Iris pigment epithelial cell (primary cell): ENCODE measurements at places on chromosomes 12 and 14.
A peak's percentile ranks its signal among the peaks of the same experiment; 100 is the strongest.

- DNase-seq, result peak; percentile 41
Observed at GRCh38 chr14:95388699-95389098, 69.0 kb upstream of the CLMN start.

DNA sequence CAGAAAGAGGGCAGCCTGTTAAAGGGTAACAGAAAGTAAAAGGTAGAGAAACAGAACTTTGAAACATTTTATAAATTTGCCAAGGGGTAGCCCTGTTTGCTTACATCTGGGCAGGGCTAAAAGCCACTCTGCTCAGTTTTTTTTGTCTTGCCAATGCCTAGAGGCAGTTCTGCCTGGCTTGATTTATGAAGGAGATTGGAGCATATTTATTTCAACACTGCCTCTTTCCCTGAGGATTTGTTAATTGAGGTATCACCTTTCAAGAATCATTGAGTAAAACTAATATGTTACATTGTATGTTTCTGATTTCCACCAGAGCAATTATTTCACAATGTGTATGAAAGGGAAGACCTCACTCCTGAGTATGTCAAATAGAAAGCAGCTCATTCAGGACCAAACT, 160.8 kb downstream of the GXYLT1 start:
- no peak for DNase-seq

- no peak for DNase-seq
Observed at GRCh38 chr14:96088481-96088880, 49.3 kb downstream of the C14orf132 start.

GRCh38 chr14:66746316-66747006, 238.5 kb downstream of the GPHN start:
- DNase-seq, result peak; percentile 74

DNA sequence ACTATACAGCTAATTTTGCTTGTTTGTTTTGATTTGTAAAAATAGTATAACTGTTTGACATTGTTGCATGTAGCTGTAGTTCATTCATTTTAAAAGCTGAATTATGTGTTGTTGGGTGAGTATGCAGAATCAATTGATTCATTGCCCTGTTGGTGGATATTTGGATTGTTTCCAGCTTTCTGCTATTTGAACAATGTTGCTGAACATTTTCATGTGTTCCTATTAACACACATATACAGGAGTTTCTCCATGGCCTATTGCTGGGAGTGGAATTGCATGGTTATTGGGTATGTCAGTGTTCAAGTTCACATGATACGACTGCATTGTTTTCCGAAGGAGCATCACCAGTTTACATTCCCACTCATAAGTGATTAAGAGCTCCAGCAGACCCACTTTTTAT, 75.3 kb downstream of the SRGAP1 start:
- DNase-seq, result peak; percentile 52

DNA sequence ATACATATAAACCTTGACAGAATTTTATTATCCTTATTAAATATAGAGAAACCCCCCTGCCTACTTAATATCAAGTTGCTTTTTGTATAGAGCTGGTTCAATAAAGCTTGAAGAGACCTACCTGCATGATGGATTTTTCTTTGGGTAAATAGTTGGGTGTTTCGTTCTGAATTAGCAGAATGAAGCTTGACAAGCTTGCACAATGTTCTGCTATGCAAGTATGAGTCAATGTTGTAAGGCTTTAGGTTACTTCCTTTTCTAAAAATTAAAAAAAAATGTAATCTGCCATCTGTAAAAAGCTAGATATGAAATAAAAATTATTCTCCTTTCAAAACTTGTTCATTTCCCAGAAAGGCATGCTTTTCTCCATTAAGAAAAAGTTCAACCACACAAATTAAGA, 1662.6 kb upstream of the SEL1L start:
- DNase-seq, result peak; percentile 55

DNA sequence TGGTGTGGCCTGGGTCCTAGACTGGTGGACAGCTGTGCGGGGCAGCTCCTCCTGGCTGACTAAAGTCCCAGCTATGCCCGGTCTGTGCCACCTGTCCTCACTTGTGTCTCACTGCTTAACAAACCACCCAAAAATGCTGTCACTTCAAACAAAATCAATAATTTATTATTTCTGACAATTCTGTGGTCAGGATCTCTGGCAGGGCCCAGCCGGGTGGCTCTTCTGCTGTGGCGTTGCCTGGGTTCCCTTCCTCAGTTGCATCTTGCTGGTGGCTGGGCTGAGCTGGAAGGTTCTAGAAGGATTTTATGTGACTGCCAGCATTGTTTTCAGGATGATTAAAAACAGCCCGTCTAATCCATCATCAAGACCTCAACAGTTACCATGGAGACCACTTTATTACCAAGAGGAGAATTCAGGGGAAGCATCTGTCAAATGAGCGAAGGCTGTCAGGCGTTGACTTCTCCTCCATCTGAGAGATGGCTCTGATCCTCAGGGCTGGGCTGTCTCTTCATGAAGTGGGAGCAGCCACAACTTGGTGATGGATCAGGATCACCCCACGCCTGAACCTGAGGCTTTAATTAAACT, 280.6 kb upstream of the SFSWAP start:
- no peak for DNase-seq

GRCh38 chr14:60805841-60806430, 71.4 kb downstream of the MNAT1 start:
- peak; percentile 58 for DNase-seq

DNA sequence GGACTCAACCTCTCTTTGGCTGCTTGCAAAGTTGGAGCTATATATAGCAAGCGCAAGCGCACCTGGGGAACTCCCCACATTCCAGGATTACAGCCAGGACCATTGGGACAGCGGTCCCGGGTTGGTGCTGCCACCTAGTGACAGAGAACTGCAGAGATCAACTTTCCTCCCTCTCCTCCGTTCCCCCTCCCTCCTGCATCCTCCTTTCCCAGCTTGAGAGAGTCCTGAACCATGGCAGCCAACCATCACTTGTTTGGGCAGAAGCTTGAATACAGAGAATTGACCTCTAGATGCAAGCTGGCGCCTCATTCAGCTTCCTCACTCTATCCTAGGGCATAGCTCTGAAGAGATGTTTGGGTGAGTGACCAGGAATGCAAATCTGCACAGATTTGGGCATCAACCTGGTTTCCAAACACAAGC, 17.4 kb upstream of the FLVCR2 start:
- peak; percentile 77 for DNase-seq

DNA sequence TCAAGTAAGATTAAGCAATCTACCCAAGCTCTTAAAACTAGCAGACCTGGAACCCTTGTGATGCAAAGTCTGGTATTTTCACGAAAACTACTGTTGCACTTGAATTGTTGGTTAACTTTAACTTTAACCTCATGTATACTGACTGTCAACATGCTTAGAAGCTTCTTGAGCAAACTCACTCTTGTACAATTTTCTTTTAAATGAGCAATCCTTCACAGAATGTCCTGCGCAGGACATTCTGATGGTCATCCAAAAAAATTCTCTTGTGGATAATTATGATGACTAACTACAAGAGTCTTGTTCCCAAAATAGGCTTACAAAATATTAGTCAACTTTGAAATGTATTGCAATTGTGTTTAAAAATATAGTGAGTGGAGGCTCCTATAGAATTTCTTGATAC, 54.0 kb upstream of the PDE3A start:
- peak; percentile 39 for DNase-seq

DNA sequence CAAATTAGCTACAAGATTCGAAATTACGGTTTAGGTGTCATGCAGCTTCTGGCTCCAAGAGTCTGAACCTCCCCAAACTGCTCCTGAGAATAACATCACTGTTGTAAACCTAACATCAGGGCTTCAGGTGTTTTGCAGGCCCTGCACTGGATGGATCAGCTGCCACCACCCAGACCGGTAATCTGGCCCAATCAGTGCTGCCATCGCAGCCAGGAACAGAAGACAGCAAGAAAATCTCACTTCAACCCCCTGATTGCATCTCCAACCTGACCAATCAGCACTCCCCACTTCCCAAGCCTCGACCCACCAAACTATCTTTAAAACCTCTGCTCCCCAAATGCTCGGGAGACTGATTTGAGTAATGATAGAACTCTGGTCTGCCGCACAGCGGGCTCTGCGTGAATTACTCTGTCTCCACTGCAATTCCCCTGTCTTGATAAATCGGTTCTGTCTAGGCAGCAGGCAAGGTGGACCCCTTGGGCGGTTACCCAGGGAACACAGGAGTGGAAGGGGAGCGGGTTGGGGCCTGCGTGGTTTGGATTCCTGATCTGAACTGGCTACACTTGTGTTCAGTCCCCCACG, 268.5 kb upstream of the SFSWAP start:
- DNase-seq, result no peak

DNA sequence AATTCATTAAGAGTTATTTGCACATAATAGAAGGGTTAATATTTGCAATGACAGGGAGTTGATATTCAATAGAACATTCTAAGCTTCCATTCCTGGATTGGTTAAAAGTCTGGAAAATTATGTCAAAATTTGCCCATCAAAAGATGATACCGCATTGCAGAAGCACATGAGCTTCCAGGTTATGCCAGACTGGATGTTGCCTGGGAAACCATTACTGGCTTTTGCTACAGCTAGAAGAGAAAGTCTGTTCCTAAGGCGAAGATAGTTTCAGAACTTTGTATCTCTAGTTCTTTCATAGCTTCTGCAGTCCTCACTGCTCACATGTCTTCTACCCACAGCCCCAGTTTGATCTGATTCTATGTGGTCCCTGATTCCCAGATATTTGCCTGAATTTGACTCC, 122.4 kb upstream of the AMIGO2 start:
- DNase-seq, result no peak

DNA sequence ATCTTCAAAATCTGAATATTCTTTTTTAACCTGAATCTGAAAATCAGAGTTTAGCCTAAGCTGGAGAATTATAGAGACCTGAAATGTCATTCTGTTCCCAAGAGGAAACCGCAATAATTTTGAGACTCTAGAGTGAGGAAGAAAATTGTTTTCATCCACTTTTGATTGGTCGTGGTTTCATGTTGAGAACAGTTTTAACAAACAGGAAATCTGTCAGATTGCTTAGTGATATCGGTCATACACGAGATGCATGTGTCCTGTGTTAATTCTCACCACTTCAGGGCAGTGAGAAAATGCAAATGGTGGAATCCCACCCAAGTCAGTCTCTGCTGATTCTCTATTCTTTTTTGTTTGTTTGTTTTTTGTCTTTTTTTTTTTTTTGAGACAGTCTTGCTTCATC, 1498.5 kb upstream of the TMEM132C start:
- no peak for DNase-seq

- DNase-seq, result no peak
Observed at GRCh38 chr12:46150735-46151134, 118.1 kb downstream of the SLC38A1 start.

GRCh38 chr14:82359201-82359600, 825.5 kb upstream of the SEL1L start:
- no peak for DNase-seq

- no peak for DNase-seq
Observed at GRCh38 chr12:101485021-101485420, 9.9 kb downstream of the SPIC start.

GRCh38 chr12:24378548-24379407, 429.3 kb upstream of the SOX5 start:
- DNase-seq, result peak; percentile 71

DNA sequence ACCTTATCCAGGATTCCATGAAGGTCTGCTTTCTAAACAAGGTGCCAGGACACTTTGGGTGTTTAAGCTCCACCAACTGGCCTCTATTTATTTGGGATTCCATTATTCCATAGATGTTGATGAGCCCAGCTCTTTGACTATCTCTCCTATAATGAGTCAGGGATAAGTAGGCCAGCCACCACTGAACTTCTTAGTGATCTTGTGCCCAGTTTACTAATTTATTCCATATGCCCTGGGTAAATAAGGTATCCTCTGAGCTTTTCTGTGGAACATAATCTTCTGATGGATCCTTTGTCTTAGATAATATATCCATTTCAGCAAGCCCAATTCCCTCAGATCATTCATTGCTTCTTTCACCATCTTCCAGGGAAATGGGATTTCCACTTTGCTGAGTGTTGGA, 535.0 kb downstream of the FOXG1 start:
- DNase-seq, result no peak

GRCh38 chr14:90349739-90350138, 18.0 kb upstream of the NRDE2 start:
- no peak for DNase-seq

DNA sequence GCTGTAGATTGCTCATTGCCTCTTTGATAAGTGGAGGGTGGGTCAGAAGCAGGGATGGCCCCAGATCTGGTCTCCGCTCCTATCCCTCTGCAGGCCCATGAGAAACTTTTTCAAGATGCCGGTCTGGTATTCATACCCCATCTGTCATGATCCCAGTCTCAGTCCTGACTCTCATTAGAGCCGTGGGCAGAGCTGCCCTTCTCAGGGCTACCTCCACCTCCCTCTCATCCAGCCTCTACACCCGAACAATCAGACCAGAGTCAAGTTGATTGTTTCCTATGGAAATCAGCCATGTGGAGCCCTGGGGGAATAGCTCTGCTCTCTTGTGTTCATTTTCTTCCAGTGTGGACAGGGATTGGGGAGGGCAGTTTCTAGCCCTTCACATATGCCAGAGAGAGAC, 45.8 kb downstream of the NEUROD4 start:
- no peak for DNase-seq

DNA sequence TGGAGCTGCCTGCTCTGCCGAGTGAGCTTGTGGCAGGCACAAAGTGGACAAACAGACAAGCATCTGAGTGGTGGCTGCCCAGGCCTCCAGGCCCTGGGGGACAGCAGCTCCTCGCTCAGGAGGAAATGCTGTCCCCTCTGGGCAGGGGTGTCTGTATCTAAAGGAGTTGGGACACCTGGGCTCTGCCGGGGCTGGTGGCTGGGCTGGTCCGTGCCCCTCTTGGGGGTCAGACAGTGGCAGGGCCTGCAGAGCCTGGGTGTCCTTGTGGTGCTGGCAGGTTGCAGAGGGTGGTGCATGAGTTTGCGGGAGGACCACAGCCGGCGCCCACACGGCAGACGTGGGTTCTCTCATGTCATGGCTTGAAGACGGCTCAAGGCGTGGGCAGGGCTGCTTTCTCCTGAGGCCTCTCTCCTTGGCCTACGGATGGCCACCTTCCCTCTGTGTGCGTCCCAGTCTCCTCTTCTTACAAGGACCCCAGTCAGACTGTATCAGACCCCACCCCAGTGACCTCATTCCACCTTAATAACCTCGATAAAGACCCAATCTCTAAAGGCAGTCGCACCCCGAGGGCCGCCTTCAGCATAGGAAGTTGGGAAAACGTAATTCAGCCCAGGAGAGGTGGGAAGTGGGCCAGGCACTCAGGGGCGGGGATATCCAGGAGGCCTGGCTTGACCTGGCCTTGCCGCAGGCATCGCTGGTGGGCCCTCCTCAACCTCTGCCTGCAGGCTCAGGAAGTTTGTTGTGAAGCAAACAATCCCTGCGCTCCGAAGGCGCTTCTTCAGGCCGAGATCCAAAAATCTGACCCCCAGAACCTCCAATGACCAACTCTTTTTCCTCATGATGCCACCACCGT, 110.0 kb downstream of the KIF26A start:
- no peak for DNase-seq

DNA sequence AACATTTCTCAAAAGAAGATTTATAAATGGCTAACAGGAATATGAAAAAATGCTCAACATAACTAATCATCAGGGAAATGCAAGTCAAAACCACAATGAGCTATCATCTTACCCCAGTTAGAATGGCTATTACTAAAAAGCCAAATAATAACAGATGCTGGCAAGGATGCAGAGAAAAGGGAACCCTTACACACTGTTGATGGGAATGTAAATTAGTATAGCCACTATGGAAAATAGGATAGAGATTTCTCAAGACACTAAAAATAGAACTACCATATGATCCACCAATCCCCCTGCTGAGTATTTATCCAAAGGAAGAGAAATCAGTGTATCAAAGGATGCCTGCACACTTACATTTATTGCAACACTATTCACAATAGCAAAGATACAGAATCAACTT, 58.3 kb downstream of the GUCY2C start:
- DNase-seq, result no peak
